RPMI7951 (cell line): ENCODE measurements at places on chromosomes 1 and 21.
A peak's percentile ranks its signal among the peaks of the same experiment; 100 is the strongest.

GRCh38 chr1:20183616-20184271, 2.2 kb upstream of the UBXN10 start:
- DNase-seq = no peak

DNA sequence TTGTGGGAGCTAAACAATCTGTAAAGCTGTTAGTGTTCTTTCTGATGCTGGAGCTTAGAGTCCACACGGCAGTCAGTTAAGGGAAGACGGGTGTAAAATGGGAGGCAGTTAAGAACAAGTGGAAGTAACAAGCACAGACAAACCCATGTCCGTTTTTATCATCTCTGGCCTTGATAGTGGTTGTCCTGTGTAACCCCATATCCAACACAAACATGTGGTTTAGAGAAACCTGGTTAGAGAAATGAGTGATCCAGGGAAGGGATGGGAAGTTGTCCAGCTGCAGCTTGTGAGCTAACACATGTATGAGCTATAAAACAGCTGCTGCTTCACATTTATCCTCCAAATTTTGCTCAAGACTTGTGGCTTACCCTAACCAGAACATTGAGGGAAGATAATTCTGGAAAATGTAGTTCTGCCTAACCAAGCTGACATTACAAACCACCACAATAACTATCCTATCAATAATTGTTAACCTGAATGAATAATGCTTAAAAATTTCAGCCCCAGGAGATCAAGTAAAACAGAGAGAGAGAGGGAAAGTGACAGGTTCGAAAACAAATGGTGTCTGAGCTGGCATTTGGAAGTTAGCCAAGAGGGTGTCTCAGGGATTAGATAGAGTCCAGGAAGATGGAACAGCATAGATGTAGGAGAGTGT, 10.6 kb upstream of the C1orf162 start:
- DNase-seq = peak; percentile 68

DNA sequence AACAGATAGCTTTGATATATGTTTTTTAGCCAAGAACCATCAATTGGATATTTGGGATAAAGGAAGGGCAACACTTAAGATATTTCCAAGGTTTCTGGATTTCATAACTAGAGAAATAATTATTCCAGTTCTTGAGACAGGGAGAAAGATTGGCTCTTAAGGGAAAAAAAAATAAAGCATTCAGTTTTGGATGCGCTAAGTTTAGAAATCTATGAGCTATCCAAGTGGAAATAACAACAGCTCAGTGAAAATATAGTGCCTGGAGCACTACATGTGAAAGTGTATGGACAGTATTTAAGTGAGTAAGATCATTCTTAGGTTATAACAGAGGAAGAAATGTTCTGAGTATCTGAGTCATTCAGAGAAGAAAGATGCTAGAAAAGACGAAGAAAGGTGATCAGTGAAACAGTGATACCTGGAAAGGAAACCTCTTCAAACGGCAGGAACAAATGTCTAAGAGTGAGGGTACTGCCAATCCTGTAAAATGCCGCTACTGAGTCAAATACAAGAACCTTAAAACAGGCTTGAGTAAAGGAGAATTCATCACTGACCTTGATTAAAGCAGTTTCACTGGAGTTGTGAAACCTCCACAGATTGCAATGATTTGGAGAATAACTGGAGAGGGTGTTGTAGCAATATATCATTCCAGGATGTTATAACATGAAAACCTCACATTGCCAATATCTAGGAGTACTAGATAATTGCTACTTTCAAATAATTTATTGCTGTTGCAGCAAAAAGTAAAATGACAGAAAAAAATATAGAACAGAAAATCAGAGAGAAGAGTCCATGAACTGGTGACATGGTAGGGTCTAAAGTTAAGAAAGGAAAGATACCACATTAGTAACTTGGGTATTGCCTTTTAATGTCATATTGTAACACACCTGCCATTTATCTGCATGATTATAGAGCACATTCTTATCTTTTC, 482.1 kb upstream of the RGS18 start:
- no peak for DNase-seq

GRCh38 chr1:85058311-85058710, 10.0 kb upstream of the MCOLN3 start:
- DNase-seq = no peak

- no peak for DNase-seq
Observed at GRCh38 chr1:205477121-205477758, 21.4 kb upstream of the BLACAT1 start.

DNA sequence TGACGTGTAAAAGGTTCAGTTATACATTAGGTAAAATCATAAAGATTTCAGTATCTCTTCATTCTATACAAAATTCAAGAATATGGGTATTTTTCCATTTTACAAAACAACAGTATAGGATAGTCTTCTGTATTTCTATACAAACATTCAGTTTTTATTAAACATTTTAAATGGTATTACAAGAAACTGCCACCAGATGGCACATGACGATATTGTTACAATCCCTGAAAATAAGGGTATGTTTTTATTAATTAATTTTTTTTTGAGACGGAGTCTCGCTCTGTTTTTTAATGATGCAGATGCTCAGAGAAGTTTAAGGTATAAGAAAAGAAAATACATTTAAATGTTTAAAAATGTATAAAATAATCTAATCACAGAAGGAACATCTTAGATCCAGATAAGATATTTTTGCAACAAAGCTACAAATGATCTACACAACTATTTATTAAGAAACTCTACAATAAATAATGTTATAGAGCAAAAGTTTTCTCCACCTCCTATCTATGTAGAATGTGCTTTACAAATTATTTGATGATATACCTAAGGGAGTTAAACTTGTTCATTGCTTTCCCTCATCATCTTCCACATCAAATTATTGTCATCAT, 23.5 kb upstream of the RSBN1 start:
- DNase-seq = peak; percentile 53

DNA sequence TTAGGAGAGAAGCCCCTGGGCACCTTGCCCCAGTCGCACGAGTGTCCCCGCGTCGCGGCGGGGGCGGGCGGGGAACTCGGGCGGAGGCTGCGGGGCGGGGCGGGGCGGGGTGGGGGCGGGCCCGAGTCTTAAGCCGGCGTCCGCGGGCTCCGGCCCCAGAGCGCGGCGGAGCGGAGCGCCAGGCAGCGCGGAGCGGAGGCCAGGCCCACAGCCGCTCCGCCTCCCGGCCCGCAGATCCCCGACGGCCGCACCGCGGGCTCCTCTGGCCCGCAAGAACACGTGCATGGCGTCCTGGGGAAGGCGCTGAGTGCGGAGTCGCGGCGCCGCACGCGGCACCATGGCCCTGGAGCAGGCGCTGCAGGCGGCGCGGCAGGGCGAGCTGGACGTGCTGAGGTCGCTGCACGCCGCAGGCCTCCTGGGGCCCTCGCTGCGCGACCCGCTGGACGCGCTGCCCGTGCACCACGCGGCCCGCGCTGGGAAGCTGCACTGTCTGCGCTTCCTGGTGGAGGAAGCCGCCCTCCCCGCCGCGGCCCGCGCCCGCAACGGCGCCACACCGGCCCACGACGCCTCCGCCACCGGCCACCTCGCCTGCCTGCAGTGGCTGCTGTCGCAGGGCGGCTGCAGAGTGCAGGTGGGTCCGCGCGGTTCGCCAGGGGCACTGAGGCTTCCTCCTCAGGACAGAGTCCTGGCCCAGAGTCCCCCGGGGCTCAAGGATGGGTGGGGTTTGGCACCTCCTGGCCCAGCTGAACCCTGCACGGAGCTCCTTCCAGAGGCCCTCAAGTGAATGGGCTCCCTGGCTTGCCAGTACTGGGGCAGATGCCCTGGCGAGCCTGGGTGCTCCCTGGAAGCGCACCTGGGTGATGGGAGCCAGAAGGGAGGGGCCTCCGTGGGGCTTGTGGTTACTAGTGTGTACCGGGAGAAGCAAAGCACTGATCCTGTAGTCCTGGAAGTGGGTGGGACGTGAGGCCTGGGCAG, at the start of gene ESPN:
TSS of gene ESPN (plus strand) at position 158 of the 975 bp plus-strand sequence. CDS start at position 338, 180 bp downstream.
- DNase-seq = no peak

DNA sequence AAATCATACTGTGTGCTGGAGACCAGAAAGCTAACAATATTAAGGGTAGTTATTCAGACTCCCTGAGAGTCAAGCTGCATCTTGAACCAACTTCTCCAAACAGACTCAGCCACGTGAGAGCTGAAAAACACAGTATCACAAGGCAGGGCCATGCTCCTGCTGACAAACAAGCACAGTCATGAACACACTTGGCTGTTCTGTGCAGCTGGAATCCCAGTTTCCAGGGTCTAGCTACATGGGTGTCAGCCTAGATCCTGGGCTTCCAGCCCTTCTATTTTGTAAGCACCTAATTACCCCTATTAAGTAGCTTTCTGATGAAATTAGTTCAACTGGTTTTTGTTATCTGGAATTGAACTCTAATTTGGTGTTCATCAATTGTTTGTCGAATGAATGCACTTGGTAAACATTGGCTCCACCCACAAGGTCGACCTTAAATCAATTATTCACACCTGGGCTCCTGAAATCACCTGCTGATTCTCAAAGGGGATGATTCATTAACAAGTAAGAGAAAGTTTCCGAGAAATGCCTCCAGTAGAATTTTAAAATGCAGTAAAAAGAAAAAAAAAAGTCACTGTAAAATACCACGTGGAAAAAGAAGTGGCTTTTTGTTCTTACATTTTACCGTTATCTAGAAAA, 179.3 kb downstream of the ZC3H11B start:
- no peak for DNase-seq

GRCh38 chr1:156465747-156466365, 34.7 kb downstream of the MEF2D start:
- no peak for DNase-seq

- DNase-seq = peak; percentile 46
Observed at GRCh38 chr1:20076710-20077461, 6.9 kb downstream of the PLA2G5 start.

DNA sequence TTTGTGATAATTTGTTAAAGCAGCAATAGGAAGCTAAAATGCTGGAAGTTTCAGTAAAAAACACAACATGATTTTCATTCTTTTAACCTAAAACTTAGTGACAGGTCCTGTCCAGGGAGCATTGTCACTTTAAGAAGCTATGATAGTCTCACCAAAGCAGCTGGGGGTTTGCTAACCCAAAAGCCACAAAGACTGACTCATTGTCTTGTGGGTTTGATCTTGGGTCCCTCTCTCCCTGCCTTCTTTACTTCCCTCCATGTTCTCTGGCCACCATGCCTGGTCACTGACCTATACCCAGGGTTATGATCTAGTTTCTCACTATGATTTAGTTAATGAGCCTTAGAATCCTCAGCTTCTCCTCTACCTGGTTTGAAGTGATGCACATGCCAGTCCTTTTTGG, 213.5 kb upstream of the PTGFR start:
- peak; percentile 95 for DNase-seq

DNA sequence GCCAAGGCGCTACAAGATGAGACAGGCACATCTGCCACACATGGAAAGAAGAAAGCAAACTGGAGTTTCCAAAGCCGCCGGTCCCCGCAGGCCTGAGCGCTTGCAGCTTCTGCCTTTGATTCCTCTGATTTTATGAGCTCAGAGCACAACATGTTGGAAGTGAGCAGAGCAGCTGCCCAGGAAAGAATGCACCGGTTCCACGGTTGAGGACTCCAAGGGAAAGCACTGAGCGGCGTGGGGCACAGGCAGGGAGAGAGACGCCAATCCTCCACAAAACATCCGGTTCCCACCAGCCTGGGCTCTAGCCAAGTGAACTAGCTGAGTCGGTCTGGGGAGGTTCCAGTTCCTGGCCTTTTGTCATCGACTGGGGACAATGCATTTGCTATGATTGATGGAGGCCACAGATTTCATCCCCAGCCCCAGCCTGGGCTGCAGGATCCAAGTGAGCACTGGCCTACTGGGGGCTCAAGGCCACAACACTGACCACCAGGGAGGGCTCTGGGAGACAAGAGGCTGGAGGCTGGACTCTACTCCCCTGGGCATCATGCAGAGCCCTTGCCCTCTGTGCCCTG, 253.1 kb upstream of the IRF2BP2 start:
- peak; percentile 94 for DNase-seq

DNA sequence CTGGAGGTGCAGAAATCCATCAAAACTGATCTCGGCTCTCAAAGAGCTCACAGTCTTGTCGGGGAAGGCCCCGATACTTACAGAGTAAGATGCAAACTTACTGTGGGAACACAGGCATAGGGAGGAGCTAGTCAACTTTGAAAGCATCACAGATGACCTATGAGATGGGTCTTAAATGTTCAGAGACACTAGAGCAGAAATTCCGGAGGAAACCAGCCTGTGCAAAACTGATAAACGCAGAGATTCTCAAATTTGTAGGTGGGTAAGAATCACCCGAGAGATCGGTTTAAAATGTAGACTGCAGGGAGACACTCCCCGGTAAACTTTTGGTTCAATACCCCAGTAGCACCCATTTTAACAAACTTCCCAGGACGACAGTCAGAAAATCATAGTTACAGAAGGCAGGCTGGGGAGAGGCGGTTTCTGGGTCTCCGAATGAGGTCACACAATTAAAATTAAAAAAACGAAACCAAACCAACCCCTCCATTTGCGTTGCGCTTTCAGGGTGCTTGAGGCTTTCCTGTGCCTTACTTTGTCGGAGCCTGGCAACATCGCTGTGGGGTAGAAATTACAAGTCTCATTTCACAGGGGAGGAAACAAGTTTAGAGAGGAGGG, 755 bp upstream of the THRAP3 start:
- peak; percentile 63 for DNase-seq

DNA sequence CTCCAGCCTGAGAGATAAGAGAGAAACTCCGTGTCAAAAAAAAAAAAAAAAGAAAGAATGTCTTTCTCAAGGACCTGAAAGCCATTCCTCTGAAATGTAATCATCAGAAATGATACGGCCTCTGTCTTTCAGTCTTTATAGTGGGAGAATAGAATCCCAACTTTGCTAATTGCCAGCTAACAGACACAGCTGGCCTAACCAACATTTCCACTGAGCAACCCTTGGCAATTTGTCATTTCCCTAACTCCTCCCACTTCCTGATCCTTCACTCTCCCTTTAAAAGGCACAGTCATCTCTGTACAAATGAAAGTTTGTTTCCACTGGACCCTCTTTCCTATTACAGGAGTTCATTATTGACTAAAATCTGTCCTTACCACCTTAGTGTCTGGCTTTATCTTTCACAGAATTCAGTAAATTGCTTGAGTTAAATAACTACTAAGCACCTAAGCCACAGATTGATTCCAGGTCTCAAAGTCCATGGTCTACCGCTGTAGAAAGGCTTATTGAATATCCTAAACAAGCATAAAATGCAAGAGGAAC, 4.3 kb upstream of the CBR1 start:
- peak; percentile 82 for DNase-seq

DNA sequence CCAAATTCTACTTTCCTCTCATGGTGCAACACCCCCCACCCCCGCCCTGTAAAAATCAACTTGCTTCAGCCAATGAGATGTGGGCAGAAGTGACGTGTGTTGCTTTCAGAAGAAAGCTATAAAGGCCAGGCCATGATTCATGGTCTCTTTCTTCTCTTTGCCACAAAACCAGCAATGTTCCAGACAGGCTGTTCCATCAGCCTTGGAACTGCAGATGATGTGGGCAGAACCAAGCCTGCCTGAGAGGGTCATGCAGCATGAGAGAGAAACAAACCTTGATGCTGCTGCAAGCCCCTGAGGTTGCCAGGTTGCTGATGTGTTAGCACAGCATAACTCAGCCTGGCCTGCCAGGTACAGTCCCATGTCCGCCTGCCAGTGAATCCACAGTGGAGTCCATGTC, 41.8 kb downstream of the MIS18A start:
- DNase-seq = no peak
